ENCODE measurements at places on chromosomes 12 and 14.

- no peak for DNase-seq
Observed at GRCh38 chr12:51868821-51869495, 18.9 kb upstream of the ANKRD33 start.

- DNase-seq: no peak
Observed at GRCh38 chr14:94960285-94961001, 190.5 kb upstream of the GSC start.

DNA sequence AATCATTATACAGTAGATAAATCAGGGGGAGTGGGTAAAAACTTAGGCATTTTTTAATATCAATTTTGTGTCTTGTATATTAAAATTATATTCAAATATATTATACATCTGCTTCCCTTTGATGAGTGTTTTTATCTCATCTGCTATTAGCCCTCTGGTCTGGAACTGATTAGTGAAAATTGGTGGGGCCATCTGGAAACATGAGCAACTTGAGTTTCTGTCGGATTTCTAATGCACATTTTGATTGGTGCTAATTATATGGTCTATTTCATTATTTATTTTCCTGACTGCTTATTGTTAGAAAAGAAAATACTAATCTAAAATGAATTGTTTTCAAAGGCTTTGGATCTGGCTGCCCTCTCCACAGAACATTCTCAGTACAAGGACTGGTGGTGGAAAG lies 28.2 kb downstream of the TTC8 start:
- DNase-seq: no peak

GRCh38 chr14:55580470-55581341 lies 699 bp downstream of the KTN1 start:
- peak; percentile 23 for DNase-seq

DNA sequence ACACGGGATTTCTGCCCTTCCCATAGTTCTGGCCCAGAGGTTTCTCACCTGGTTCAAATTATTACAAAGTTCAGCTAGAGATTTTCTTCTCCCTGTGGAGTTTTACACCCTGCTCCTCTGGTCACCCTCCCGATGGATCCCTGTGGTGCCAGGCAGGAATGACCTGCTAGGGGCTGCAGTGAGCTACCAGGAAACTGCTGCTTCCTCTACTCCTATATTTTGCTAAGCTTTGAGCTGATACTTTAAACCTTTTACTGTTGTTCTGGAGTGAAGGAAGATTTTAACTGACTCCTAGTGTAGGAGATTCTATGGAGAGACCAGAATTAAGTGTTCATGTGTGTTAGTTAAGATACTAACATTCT lies 30.4 kb upstream of the LRIG3 start:
- no peak for DNase-seq
